Progenitor cell of endocrine pancreas (in vitro differentiated cells): ENCODE measurements at places on chromosomes 12 and 14. TPM values are rescaled to one million over a fixed set of nuclear protein-coding genes. Genes with fewer than 3 reads are reported as not detected.

The RPS6KL1 gene
- 3.5 and 5.4 TPM in 2 replicates for total RNA-seq

The DUSP6 gene
- 80.1 and 85.8 TPM in 2 replicates for total RNA-seq

The CRADD gene
- 11.4 and 11.7 TPM in 2 replicates for total RNA-seq

The NANOG gene
- 0.64 and 0.74 TPM in 2 replicates for total RNA-seq
